ENCODE measurements at places on chromosomes 4 and X. TPM values are rescaled to one million over a fixed set of nuclear protein-coding genes. Genes with fewer than 3 reads are reported as not detected.
A peak's percentile ranks its signal among the peaks of the same experiment; 100 is the strongest.

DNA sequence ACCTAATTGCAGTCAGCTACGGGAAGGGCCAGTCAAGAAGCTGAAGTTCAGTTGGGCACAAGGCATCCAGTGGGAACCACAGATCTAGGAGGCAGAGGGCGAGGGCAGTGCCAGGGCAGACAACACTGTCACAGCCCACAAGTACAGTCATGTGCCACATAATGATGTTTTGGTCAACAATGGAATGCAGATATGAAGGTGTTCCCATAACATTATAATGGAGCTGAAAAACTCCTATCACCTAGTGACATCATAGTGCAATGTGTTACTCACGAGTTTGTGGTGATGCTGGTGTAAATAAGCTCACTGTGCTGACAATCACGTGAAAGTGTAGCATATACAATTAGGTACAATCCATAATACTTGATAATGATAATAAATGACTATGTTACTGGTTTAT lies 4.5 kb upstream of the TMEM255A start:
- no peak for DNase-seq

GRCh38 chr4:148061141-148061481 lies 329.2 kb downstream of the ARHGAP10 start:
- no peak for DNase-seq

DNA sequence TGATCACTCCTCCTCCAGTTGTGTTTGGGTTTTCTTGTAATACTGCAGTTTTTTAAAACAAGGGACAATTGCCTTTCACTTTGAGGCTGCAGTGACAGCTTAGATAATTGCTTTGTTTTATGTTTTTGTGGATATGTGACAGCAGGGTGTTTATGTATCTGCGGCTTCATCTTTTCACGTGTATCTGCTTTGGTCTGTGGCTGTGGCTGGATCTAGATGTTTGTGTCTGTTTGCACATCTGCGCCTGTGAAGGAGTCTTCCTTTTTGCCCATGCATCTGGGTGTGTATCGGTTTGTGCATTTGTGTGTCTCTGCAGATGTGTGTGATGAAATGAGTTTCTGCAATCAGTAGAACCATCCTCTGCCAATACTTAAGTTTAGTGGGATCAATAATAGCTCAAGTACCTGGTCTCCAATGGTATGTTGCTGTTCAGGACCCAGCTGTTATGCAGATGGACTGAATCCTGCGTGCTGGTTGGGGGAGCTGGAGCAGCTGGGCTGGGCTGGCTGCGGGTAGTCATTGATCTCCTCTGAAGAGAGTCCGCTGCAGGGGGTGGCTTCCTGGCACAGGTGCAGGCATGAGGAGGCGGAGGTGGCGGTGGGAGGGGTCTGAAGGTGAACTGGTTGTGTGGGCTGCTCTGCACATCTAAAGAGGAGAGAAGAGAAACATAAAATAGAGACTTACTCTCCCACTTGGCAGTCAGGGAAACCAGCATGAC lies 390.3 kb downstream of the SH2D1A start:
- no peak for DNase-seq

- DNase-seq = no peak
Measured at GRCh38 chr4:125020089-125021034, 294.4 kb upstream of the FAT4 start.

- no peak for DNase-seq
Measured at GRCh38 chr4:55549888-55550287, 3.2 kb upstream of the CLOCK start.

DNA sequence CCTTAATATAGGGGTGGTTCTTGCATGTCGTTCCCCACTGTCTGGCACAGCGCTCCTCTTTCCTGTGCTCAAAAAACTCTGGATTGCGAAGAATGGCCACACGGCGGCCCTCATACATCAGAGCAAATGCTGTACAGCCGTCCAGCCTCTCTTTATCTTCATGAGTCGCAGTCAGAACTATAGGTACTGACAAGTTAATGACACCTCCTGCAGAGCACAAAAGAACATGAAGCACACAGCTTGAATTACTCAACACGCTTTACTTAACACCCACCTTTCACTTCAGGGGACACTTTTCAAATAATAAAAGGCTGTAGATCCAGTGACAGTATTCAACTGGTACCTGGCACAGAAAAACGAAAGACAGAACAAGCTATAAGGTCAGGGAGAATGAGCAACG lies 65.3 kb downstream of the PAPSS1 start:
- DNase-seq = no peak

GRCh38 chrX:120294651-120295050 lies 16.6 kb downstream of the TMEM255A start:
- DNase-seq = no peak

DNA sequence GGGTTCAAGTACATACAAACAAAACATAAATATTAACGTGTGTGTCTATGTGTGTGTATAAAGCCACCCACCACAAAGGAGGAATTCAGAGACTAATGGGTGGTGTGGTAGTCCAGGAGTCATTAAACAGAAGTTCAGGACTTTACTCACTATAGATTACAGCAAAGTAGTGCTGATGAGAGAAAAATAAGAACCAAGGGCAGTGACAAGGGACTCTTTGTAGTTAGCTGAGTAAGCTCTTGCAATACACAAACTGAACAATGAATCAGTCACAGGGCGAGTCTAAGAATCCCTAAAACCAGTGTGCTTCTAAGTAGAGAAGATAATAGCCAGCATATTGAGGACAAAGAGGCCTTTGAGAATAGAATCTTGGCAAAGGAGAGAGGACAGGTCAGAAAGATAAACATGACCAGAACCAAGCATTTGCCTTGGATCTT lies 232.4 kb downstream of the PPP3CA start:
- DNase-seq = no peak

DNA sequence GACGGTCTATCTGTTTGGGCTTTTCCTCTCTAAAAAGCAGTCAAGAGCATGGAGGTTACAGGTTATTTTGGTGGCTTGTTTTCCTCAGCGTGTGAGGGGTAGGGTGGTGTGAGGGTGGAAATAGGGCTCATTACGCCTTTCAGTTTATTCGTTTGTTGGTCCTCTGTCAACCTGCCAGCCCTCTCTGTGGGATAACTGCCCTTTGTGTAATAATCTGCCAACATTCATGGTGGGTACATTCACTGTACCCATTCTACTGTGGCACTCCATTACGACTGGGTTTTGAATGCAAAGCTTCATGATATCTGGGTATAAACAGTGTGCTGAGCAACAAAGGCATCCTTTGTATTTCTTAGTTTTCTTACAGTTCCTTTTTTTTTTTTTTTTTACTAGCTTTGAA lies 136.4 kb downstream of the ADGRL3 start:
- DNase-seq = no peak

- DNase-seq = no peak
Measured at GRCh38 chrX:120310861-120311726, at the start of gene TMEM255A. Gene TMEM255A, minus strand, starts transcription at chrX:120311461. Its CDS starts 152 bp downstream, at chrX:120311309.

DNA sequence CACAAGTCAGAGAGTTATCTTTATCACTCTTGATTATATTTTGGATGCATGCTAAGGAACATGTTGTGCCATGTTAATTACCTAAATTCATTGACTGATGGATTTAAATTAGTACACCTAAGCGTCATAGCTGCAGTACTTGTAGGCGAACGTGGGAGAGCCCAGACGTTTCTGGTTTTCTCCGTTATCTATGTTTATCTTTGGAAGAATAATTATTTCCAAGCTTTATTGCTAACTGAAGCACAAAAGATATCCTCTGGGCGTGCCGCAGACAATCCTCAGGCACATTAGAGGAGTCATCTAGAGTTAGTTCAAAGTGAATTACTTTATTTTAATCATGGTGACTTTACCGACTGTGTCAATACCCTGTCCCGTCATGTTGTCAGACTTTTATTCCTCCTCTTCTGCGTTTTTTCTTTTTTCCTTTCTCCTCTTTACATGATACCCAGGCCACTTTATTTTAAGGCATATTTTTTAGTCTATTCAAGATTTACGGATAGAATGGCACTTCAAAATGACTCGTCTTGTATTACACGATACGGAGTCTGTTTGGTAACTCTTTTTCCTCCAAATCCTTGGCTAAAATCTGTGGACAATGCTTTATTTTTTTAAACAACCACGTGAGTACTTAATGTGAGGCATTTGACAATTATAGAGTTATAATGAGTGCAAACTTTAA lies 632.0 kb upstream of the TENM3 start:
- DNase-seq = no peak

GRCh38 chr4:146550161-146550560 lies 28.4 kb upstream of the SLC10A7 start:
- no peak for DNase-seq

GRCh38 chrX:49202022-49202421 lies 2.0 kb upstream of the SYP start:
- DNase-seq = no peak

GRCh38 chrX:109356684-109357083 lies 125.2 kb downstream of the GUCY2F start:
- no peak for DNase-seq

DNA sequence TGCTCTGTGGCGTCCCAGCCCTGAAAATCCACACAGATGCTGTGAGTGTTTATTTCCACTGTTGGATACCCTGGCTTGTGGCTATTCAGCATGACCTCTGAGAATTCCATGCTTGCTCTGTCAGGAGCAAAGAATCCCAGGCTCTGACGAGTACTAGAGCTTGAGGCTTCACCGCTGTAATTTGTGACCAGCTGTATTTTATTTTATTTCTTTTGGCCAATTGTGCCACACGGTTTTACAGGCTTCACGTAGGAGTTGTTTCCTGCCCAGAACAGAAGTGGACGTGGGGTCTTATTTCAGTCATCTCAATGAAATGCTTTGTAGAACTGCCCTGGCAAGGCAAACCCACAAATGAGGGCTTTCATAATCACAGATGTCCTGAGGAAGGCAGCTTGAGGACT lies 69.4 kb upstream of the CLDN34 start:
- no peak for DNase-seq

DNA sequence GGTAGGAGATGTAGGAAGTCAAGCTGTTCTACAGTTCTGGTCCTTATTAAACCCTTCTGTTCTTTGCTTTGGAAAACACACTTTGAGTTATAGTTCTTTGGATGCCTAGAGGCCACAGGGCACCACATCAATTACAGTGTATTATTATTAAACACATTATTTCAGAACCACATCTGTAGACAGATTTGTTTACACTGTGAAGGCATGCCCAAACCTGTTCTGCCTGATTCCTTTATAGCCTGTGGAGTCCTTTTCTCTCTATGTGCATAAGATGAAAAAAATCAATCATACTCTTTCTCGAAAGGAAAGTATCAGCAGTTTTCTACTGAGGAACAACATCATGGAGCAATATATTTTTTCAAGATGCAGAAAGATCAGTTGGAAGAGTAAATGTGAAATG lies 371.3 kb upstream of the INTU start:
- DNase-seq = peak; percentile 11

- DNase-seq = no peak
Measured at GRCh38 chr4:141995056-141995455, 358.7 kb downstream of the IL15 start.

- no peak for DNase-seq
Measured at GRCh38 chr4:37763831-37764230, 62.7 kb upstream of the PGM2 start.

GRCh38 chr4:48489683-48490011 lies 405 bp upstream of the ZAR1 start:
- no peak for DNase-seq

- no peak for DNase-seq
Measured at GRCh38 chr4:117889978-117890377, 144.3 kb upstream of the NDST3 start.

DNA sequence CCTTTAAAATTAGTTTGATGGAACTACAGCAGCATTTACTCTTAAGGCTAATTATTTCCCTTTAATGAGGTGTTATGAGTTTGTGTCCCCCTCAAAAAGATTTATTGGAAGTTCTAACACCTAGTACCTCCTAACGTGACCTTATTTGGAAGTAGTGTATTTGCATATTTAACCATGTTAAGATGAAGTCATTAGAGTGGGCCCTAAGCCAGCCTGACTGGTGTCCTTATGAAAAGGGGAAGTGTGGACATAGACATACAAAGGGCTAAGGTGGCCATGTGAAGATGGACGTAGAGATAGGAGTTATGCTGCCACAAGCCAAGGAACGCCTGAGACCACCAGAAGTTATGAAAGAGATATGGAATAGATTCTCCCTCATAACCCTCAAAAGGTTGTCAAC lies 985.4 kb upstream of the INTU start:
- no peak for DNase-seq

DNA sequence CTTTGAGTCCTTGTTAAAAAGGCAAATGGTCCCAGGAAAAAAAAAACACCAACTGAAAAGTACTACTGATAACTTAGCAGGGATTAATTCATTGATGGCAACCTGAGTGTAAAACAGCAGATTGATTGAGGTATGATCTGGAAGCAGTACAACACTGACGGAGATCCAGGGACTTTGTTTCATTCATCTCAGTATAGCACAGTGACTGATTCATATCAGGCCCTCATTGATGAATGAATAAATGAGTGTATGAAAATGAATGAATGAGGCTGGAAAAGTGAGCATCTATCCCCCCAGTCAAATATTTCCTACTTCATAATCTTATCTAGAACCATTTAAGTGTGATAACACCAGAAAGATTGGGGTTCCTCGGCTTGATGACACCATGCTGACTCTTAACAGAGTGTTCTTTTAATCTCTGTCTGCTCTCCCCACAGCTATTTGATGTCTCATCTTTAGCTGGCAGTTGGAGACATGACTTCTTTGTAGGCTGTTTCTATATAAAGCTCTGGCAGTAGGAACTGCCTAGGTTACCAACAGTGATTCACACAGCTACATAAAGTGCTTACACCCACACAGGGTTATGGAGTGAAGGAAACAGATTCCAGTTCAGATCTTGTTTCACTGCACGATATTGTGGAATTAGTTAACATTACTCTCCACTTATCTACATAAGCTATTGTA lies 18.6 kb upstream of the RNF128 start:
- no peak for DNase-seq

DNA sequence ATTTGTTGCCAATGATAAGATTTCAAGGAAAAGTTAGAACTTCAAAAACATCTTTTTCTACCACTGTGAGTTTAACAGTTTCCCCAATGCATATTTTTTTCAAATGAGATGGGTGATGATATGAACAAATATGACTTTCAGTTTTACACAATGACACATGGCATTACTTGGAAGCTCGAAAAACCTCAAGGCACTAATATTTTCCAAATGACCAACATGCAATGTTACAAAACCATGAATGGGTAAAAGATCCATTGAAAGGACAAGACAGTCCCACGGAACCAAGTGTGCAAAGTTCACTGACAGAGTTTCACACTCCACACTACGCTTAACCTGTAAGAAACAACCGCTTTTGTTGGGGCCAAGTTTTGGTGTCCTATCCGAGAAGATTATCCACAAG lies 84.5 kb downstream of the CD99L2 start:
- DNase-seq = no peak

CPLX1 gene
- 3.3 TPM for total RNA-seq

FGD1 gene
- total RNA-seq = 5.4 TPM

SSX4 gene
- total RNA-seq = not detected

PPP2R3B gene
- total RNA-seq = 27.1 TPM

XKRX gene
- total RNA-seq = 0.26 TPM

GLOD5 gene
- total RNA-seq = 4.8 TPM

SYP gene
- 1.9 TPM for total RNA-seq

DUX4 gene
- not detected for total RNA-seq

TAB3 gene
- 29.7 TPM for total RNA-seq
